Stimulated activated CD4-positive, alpha-beta T cell treated with anti-CD3 and anti-CD28 coated beads, Interleukin-4, amount 100 ng/mL, for 24 hours (primary cell): ENCODE measurements at places on chromosomes 13 and 19.
A peak's percentile ranks its signal among the peaks of the same experiment; 100 is the strongest.

- DNase-seq: no peak
These were observed 40.1 kb upstream of the GTF3A start for GRCh38 chr13:27384285-27384684.

DNA sequence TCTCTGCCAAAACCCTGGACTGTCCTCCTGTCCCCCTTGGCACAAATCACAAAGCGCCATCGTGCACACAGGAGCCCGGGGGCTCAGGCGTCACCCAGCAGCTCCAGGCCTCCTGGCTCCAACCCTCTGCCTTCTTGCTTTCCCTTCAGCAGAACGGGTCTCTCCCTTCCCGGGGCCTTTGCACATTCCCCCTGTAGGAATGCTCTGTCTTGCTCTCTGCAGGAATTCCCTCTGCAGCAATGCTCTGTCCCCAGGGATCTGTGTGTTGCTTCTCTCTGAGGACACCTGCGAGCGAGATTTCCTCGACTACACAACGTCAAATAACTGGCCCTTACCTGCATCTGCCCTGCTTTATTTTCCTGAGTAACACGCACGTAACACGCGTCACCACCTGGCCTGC lies 13.3 kb upstream of the RASA3 start:
- DNase-seq: no peak

- DNase-seq: no peak
These were observed 744 bp upstream of the ZNF584 start for GRCh38 chr19:58407658-58408151.

DNA sequence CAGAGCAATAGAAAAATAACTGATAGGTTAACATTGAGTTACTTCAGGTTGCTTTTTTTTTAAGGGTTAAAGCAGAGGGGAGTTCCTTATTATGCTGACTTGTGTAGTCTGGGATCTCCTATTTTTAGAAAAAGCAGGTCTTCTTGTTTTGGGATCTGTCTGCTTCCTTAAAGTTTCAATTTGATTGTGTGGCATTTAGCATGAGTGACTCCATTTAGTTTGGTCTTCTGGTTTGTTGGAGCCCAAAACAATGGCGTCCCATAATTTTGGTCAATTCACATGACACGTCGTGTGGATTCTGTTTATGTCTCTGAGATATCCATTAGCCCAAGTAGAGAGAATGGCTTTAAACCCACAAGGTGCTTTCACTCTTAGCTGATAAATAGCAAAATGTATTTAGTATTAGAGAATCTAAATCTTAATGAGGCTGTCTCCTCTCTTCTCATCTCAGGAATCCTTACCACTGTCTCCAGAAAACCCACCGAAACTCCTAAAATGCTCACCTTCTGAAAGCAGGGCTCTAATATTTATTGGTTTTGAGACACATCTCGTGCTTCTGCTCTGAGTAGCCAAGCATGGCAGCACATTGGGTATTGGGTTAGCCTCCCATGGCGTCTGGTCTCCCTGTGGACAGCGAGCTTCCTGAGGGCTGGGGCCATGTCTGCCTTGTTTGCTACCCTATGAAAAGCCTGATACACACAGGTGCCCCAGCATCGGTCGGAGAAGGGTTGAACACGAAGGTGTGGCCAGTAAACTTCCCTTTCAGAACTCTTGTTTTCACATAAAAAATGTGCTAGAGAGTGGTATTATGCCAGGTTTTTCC lies 67.2 kb upstream of the GPR183 start:
- DNase-seq: no peak

DNA sequence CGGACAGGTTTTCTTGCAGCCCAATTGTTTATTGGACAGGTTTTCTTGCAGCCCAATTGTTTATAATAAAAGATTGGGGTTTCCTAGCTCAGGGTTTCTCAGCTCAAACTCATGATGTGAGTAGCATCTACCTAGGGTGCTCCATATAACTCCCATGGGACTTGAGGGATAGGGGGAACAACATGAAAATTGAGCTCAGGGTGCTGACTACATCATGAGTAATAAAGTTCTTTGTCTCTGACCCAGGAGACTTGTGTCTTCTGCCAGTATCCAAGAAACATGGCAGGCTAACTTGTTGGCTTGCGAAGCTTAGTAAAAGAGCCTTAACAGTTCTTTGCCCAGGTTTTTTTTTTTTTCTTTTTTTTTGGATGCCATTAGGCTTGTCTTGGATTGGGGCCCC lies 59.2 kb upstream of the MYCBP2 start:
- DNase-seq: no peak

DNA sequence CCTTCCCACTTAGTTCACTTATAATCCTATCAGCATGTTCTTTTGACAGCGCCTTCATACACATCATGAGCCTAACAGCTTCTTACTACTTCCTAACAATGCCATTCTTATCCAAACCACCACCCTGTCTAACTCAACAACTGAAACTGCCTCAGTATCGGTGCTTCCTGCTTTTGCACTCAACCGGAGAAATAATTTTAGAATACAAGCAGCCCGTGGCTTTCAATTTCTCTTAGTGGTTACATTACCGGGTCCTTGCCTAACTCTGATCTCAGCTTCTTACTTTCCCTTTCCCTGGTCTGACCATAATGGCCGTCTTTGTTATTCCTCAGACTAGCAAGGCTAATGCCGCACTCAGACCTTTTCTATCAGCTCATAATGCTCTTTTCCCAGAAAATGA lies 17.0 kb downstream of the ZFP82 start:
- no peak for DNase-seq

GRCh38 chr19:17830567-17831418 lies 9.5 kb upstream of the INSL3 start:
- peak; percentile 55 for DNase-seq

DNA sequence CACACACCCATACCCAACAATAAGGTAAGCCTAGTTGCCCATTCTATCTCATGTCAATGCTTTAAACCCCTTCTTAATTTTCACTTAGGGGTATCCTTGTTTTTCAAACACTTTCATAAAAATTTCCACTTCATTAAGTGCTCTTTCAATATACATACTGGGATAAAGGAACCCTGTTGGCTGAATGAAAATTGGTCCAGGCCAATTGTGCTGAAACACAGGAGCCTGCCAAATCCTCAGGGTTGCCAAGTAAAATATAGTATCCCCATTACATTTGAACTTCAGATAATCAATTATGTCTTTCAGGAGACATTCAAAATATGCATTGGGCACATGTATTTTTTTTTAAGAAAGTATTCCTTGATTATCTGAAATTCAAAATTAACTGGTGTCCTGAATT lies 1131.1 kb downstream of the SLITRK1 start:
- DNase-seq: no peak

DNA sequence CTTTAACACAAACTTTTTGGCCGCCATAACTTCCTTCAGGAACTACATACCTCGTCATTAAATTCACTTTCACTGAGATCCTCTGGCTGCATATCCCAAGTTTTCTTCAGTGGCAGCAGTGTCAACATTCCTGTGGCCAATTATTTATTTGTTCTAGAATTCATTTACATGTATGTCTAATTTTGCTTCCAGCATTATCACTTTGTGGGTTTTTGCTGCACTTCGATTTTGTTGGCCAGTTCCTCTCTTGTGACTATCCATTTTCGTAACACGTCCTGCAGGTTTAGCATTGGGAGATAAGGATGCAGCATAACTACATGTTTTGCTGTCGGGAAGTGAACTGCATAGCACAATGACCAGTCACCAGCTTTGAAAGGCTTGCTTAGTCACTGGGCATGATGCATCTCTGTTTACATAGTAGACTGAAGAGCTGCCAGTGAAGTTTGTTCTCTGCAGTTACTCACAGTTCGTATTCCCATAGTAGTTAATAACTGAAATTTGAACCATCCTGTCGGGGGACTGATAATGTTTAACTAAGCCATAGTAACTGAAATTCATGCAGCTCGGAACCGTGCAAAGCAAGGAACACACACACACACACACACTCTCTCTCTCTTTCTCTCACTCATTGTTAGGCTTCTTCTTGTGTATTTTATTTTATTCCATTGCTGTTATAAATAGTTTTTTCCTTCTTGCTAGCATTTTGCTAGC lies 28.3 kb downstream of the ZNF507 start:
- DNase-seq: no peak

DNA sequence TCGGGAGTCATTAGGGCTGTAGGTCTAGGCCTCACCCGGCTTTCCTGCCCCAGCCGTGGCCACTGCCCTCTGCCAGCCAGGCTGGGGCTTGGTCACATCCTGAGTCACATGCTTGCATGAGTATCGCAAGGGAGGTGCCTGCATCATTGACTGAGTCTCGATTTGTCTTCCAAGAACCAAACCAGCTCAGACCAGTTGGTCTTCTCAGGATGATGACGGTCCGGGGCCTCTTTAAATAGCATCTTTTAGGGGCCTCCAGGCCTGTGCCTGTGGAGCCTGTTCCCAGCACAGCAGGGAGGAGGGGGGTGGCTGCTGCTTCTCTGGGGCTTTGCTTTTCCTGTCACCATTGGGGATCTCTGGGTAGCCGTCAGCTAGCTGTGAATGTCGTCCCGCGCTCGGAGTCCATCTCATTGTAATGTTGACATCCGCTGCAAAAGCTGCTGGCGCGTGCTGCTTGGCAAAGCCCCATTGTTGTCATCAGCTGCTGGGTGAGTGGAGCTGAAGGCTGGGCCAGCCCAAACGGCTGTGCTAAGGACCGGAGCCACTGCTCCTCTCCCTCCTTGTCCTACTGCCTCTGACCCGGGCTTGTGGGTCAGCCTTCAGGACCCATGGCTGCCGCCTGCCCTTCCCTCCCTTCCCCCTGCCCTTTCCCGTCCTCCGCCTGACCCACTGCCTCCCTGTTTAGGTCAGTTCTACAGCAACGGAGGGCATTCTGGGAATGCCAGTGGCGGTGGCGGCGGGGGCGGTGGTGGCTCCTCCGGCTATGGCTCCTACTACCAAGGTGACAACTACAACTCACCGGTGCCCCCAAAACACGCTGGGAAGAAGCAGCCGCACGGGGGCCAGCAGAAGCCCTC lies 14.3 kb upstream of the QTRT1 start:
- no peak for DNase-seq

- DNase-seq: no peak
These were observed 39.8 kb downstream of the TNFRSF19 start for GRCh38 chr13:23609874-23610576.

DNA sequence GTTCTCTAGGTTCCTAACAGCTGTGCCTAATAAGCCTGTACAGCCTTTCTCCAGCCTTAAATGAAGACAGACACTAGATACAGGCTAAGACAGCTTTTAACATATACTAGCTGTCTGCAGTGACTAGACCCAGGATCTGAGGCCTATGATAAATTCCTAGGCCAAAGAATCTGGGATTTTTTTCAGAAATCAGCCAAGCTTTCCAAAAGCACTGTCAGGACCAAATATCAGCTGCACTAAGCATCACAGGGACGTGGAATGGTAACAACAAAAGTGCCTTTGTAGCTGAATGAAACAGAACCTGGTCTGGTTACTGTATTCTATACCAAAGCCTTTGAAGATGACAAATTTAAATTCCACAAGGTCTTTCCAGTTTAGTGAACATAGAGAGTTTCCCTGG lies 77.9 kb upstream of the DOCK9 start:
- DNase-seq: no peak

DNA sequence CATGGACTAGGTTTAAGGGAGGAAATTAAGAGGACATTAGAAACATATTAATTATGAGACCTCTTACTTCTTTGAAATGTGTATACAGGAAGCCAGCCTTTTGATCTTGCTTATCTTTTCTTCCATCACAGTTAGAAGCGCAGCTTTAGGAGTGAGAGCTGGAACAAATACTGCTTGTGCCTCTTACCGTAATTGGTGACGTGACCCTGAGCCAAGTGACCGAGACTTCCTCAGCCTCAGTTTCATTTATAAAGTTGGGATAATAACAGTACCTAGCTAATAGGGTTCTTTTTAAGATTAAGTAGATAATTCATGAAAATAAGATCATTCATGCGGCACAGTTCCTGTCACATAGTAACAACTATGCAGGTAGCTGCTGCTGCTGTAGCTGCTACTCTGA lies 18.5 kb downstream of the FREM2 start:
- no peak for DNase-seq

DNA sequence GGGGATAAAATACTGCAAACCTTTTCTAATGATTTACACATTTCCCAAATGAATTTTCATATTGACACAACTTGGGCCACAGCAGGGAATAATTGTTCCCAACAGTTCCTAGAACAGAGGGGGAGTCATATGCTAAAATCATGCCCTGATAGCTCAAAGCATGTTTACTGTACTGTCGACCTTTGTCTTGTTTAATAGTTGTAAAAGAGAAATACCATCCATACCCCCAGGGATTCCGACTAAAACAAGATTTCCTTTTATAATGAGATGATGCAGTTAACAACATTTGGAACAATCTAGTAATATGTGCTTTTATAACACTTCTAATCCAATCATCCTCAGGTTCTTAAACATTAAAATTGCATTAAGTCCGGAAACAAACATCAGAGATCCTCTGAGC lies 759.7 kb downstream of the OLFM4 start:
- no peak for DNase-seq

DNA sequence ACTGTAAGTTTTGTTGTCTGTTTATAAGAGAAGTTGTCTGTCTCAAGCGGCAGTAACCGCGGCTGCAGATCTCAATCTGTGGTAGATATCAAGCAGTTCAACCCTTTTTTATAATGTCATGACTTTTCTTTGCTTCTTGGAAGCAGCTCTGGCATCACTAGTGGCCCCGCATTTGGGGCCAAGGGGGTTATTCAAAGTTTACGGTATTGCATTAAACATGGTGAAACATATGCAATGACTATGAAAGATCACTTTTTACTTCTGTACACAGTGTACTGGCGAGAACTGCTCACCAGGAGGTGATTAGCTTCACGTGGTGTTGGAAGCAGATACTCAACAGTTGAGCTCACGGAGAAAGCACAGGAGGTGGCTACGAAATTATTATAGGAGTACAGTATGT lies 4.6 kb upstream of the FFAR3 start:
- DNase-seq: no peak

- peak; percentile 98 for DNase-seq
These were observed at the start of gene SUPT5H for GRCh38 chr19:39445196-39446111. TSS of gene SUPT5H (plus strand) at chr19:39445582. CDS start at chr19:39445891, 309 bp downstream.

DNA sequence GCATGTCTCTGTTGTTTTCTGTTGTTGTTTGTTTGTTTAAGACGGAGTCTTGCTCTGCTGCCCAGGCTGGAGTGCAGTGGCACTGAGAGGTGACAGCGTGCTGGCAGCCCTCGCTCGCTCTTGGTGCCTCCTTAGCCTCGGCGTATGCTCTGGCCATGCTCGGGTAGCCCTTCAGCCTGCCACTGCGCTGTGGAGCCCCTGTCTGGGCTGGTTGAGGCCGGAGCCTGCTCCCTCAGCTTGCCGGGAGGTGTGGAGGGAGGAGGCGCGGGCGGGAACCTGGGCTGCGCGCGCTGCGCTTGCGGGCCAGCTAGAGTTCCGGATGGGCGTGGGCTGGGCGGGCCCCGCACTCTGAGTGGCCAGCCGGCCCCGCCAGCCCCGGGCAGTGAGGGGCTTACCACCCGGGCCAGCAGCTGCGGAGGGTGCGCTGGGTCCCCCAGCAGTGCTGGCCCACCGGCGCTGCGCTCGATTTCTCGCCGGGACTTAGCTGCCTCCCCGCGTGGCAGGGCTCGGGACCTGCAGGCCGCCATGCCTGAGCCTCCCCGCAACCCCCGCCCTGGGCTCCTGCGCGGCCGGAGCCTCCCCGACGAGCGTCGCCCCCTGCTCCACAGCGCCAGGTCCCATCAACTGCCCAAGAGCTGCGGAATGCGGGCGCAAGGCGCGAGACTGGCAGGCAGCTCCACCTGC lies 6.6 kb upstream of the ZNF329 start:
- no peak for DNase-seq
